ENCODE measurements at places on chromosomes 1 and 21.

DNA sequence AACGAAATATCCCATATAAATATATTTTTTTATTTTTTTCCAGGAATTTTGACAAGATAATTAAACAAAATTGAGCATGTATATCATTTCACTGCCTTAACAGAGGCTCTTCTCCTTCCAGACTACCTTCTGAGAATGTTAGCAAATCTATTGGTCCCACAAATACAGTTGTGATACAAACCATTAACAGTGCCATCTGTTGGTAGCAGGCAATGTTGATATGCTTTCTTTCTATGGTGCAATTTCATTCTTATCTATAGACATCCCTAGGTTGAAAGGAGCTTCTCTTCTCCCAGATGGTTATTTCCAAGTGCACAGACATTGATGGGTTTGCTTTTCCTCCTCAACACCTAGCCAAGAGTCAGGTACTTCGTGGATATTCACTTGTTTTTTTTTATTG, 303.6 kb downstream of the USH2A start:
- no peak for DNase-seq

- DNase-seq: no peak
Measured at GRCh38 chr1:157376681-157377080, 175.6 kb downstream of the FCRL5 start.

- DNase-seq: no peak
Measured at GRCh38 chr1:172699111-172699510, 40.2 kb downstream of the FASLG start.

DNA sequence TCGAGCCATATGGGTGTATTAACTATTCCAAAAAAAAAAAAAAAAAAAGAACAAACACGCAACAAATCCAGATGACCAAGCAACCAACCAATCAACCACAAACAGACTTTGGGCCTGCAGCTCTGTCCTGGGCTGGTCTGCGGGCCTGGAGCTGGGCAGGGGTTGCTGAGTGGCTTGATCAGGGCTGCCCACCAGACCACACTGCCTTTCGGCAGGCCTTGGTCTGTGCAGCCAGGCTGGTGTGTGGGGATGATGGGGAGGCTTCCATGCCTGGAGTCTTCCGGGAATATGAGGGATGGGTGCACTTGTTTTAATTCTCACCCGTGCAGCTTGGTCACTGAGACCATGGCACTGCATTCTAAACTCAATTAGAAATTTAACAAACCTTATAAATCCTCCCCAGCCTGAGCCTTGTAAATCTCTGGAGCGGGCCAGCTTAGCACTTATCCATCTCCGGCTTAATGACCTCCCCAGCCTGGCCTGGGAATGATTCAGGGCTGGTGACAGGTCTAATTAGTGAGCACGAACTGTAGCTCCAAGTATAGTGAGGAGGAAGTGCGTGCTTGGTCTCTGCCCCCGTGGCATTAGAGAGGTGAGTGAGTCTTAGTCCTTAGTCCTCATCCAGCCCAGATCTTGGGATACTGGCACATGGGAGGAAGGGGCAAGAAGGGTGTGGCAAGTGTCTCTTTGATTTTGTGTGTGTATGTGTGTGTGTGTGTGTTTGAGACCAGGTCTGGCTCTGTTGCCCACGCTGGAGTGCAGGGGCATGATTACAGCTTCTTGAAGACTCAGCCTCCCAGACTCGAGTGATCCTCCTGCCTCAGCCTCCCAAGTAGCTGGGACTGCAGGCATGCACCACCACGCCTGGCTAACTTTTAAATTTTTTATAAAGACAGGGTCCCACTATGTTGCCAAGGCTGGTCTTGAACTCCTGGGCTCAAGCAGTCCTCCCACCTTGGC, 74.6 kb upstream of the CSF3R start:
- no peak for DNase-seq

GRCh38 chr1:235607284-235607683, 42.3 kb downstream of the GNG4 start:
- DNase-seq: no peak

- DNase-seq: peak; percentile 4
Measured at GRCh38 chr1:218558271-218558810, 213.2 kb downstream of the TGFB2 start.

GRCh38 chr1:225866061-225866837, 15.9 kb downstream of the TMEM63A start:
- DNase-seq: no peak

Measured in NCI-H2029 treated with DMSO at 0.1 percent for 48 hours (cell line).